ENCODE measurements at places on chromosomes 1 and 21.

GRCh38 chr1:55057270-55057955 lies 18.1 kb downstream of the PCSK9 start:
- DNase-seq: no peak

DNA sequence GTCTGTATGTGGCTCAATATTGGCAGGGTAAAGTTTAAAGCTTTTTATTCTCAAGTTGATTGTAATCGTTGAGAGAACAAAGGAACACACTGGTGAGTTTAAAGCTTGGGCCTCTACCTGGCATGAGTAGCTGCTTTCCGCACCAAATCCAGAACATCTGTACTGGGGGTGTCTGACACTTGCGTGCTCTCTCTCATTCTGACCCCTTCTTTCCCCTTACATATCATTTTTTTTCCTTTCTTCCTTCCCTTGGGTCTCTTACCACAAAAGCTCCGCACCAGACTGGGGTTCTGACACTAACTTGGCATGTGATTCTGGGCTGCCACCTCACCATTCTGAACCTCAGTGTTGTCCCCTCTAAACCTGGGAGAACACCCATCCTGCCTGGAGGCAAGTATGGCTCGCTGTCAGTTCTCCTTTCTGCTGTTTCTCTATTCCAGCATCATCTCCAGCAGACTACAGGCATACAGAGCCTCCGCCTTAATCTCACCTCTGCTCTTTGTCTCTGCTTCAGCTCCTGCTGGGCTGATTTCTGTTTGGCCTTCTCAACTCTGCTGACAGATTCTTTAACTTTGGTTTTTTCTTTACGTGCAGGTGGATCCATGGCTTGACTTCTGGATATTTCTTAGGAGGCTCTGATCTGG lies 859 bp upstream of the ERMAP start:
- no peak for DNase-seq

- DNase-seq: no peak
These were observed 13.8 kb upstream of the GUCA2B start for GRCh38 chr1:42139444-42139843.

DNA sequence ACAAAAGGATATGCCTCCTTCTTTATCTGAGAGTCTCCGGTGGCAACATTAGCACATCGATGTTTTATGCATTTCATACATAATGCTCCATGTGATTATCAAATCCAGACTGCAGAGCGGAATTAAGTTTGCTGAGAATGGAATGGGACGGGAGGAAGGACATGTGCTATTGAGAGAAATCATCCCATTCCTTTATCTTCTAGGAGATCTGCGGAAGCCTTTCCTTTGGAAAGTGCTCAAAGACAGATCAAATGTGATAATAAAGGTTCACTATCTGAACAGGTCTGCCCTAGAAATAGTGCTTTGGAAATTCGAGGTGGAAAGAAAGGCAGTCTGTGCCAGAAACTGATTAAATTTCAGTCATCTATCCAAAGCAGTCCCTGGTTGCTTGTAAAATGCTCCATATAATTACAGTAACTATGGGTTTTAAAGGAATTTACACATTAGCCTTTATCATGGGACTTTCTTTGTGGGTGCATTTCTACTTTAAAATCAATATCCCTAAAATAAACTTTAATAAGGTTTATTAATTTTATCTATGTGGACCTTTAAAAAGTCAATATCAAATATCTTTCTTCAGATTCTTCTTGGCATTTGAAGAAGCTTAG lies 473.5 kb upstream of the ADGRL2 start:
- no peak for DNase-seq

DNA sequence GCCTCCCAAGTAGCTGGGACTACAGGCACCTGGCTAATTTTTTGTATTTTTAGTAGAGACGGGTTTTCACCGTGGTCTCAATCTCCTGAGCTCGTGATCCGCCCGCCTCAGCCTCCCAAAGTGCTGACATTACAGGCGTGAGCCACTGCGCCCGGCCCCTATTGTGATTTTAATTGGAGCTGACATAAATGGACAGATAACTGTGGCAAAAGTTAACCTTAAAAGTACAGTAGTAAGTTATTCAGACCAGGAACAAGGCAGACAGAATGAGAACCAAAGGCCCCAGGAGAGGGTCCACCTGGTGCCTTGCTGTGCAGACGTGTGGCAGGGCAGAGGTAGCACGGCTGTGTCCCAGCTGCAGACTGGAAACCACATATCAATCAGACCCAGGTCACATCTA lies 11.0 kb downstream of the TMEM201 start:
- DNase-seq: no peak

DNA sequence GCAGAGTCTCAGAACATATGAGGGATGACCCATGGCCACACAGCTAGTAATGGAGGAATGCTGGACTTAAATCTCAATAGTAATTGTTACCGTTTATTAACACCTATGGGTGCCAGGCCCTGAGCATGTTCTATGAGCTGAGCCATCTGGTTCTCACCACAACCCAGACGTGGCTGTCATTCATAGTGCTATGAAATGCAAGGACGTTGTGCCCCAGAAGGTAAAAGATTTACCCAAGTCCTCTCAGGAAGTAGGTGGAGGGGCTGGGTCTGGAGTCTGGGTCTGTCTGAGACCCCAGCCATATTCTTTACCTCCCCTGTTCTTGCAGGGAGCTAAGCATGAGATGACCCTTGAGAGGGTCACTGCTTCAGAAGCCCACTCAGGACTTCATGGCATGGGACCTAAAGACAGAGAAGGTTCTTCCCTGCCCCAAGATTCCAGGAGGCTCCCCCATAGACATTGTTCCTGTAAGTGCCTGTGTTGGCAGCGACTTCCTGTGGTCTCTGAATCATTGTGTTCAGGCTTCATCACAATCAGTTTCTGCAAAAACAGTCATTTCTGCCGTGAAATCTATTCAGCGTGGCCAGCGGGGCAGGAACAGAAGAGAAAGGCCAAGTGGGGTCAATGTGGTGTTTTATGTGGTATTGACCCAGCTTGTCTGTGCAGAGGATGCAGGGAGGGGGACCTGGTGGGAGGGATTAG lies 475.4 kb downstream of the PTPRU start:
- no peak for DNase-seq

- no peak for DNase-seq
These were observed 27.6 kb upstream of the SIPA1L2 start for GRCh38 chr1:232657426-232658005.

DNA sequence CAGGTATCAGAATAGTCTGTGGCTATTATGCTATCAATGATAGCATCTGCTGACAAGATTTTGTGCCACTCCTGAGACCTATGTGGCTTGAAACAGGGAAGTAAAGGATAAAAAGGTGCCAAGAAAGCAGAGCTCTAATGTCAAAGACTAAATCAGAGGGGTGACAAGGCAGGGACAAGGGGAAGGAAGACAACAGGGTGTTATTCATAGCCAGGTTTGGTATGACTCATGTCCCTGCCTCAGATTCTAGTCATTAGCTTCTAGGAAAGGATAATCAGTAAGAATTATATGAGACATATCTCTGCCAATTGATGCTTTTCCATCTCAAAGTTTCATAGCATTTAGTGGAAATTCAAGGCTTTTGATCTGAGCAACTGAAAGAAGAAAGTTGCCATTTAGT lies 31.8 kb upstream of the PLD5 start:
- DNase-seq: no peak

- DNase-seq: peak; percentile 27
These were observed 100.0 kb downstream of the ABCA4 start for GRCh38 chr1:94020764-94021579.

GRCh38 chr1:230317823-230318819 lies 108.0 kb downstream of the PGBD5 start:
- no peak for DNase-seq

- DNase-seq: peak; percentile 92
These were observed at the start of gene TLR5 for GRCh38 chr1:223142795-223143536. TSS of gene TLR5 (minus strand) at chr1:223143248. CDS start at chr1:223113031, 30,217 bp downstream.

DNA sequence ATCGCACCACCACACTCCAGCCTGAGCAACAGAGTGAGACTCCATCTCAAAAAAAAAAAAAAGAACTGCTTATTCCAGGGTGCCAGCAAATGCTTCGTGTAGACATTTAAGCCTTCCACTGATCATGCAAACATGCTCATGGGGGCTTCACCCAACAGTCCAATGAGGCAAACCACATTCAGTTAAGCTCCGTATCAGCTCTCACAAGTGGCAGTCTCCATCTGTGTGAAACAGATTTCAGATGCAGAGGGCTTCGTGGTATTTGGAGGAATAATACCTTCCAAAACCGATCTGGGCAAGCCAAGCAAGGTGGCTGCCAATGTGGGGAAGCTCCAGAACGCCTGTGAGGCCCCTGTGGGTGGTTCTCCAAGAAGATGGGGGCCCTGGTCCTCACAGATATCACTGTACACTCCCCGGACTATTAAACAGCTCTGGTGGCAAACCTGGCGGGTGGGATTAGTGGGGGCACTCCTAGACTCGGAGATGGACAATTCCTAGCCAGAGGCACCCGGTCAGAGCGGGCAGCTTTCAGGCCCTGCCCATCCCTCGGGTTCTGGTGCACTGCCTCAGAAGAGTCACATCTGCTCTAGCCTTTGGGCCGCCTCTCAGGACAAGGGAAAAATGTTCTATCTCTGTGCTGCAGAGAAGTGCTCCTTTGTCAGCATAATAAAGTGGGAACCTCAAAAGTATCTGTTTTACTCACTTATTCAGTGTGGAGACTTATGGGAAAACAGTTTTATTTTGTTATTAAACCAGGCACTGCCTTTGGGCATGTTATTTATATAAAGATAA lies 10.2 kb downstream of the CREG1 start:
- no peak for DNase-seq

DNA sequence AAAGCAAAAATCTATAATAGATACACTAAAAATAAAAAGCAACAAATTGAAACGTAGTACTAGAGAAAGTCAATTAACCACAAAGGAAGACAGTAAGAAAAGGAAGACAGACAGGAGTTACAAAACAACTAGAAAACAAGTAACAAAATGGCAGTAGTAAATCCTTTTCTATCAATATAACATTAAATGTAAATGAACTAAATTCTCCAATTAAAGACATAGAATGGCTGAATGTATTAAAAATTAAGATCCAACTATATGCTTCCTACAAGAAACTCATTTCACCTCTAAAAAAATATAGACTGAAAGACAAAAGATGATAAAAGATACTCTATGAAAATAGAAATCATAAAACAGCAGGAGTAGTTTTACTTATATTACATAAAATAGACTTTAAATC lies 79.1 kb downstream of the CTH start:
- DNase-seq: no peak

GRCh38 chr1:212980123-212980785 lies 29.9 kb downstream of the VASH2 start:
- no peak for DNase-seq

DNA sequence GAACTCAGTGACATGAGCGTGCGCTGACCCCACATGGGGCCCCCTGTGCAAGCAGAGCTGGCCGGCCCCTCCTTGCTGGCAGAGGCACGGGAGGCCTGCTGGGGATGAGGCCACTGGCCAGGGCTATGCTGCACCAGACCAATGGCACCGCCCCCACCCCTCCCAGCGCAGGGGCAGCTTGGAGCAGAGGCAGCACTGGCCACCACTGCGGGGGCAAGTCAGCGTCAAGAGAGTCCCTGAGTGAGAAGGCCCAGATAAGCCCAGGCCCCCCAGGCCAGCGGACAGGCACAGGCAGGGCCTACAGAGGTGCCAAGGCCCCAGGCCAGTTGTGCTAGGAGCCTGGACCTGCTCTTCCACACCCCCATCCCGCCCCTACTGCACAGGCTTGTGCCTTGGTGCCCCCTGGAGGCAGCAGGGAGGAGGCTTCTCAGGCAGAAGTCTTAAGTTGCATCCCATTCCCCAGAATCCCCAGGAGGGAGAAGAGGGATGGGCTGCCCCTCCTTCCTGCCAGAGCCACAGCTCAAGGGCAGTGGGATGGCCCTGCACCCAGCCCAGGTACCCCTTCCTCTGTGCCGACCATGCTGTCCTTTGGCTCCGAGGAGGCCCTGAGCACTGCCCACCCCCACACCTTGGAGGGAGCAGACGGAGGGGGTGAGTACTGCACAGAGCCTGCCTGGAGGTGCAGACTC lies 35.8 kb downstream of the EPHX1 start:
- DNase-seq: peak; percentile 34

DNA sequence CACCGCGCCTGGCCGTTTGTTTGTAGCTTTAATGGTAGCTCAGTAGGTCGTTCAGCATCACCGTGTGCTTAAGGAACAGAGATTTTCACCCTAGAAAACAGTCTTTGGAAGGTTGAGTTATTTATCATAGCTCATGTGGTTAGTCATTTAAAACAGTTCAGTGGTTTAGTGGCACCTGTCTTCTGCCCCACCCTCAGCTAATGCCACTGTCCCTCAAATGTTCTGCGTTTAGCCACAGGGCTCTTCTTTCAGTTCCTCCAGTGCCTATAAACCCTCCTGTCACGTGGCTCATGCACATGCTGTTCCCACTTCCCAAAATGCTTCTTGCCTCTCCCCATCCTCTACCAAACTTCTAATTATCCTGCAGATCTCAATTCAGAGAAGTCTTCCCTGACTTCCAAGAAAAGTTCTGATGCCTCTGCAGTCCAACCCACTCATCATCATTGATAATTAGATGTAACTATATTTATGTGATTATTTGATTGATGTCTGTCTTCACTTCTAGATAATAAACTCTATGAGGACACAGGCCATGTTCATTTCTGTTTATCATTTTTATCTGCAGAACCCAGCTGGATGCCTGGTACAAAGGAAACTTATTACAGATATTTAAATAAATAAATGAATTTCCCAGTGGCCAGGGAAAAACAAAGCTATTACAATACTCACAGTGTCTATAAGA lies 14.4 kb upstream of the DIPK1A start:
- DNase-seq: no peak

Measured in CD4-positive, alpha-beta T cell treated with Interleukin-10 for 1 hour (primary cell).